Stimulated activated CD4-positive, alpha-beta T cell treated with anti-CD3 and anti-CD28 coated beads, Interleukin-12 subunit alpha, Interleukin-12 subunit beta, amount 100 ng/mL, for 48 hours (primary cell): ENCODE measurements at places on chromosomes 3 and 15.

DNA sequence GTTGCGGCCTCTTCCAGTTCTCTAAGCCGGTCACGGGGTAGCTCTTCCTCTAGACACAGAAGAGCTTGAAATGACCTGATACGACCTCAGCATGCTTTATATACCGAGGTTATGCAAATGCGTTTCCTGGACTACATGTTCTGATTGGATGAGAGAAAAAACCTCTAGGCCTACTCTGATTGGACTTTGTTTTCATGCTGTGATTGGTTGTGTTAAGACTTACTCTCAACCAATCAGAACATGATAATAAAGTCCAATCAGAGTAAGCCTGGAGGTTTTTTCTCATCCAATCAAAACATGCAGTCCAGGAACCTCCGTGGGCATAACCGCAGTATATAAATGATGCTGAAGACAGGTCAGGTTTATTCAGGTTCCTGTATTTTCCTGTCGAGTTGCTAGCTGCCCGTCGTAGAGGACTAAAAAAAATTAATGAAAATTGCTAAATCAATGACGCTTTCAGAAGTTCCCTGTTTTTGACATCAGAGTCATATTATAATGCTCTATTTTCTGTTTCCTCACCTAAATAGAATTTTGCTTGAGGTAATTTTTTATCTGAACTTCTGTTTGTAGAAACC lies 177.4 kb downstream of the POTEB3 start:
- no peak for DNase-seq

GRCh38 chr15:77470235-77470634 lies 49.5 kb downstream of the HMG20A start:
- DNase-seq = no peak

DNA sequence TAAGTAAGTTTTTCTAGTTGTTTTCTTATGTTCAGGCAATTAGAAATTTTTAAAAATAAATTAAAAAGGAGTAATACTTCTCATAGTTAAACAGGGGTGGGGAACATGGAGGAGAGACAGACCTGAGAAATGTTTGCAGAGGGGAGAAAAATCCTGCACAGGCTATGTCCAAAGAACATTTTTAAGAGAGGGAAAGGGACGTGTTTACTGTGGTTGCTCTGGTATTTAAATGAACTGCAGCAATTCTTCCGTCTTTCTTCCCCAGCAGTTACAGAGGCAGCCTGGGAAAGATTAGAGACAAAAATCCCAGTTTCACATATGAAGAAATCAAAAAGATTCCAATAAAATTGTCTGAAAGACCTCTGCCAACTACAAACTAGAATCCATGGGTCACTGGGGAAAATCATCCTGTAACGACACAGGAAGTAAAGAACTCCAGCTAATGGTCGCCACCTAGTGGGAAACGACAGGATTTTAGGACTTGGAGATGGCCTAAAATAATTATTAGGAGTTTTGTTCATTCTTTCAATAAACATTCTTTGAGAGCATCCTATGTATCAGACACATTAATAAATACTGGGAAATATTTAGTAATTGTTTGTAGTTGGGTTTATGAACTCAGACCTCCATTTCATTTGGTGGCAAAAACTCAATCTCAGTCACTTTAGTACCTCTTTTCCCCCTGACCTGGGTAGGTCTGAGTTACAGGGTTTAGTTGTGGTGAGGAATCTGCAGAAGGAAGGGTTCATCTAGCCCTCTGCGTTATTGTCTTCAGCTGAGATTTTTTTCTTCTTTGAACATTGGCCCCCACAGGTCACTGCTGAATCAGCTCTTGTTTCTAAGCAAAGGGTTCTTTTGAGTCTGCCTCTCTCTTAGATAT lies 69.9 kb upstream of the GOLIM4 start:
- DNase-seq = peak; percentile 20

- no peak for DNase-seq
Measured at GRCh38 chr3:27358372-27358771, 10.8 kb downstream of the NEK10 start.

DNA sequence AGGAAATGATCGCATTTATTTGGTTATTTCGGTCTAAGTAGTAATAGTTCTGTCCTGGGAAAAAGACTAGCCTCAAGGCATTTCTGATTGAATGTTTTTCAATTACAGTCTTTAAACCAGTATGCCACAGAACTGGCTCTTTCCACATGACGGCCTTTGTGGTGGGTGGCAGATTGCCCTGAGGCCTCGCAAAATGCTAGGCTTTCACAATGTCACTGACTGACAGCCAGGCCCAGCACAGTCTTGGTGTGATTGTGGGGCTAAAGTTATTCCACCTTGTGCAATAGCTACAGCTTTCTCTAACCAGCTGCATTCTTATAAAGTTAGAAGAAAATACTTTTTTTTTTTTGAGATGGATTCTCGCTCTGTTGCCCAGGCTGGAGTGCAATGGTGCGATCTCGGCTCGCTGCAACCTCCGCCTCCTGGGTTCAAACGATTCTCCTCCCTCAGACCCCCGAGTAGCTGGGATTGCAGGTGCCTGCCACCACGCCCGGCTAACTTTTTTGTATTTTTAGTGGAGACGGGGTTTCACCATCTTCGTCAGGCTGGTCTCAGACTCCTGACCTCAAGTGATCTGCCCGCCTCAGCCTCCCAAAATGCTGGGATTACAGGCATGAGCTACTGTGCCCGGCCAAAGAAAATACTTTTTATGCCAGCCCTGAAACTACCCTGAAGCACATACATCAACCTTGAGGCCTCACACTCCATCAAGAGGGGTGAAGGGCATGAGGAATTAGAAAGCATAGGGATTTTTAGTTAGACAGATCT lies 2.5 kb upstream of the ADIPOQ start:
- DNase-seq = no peak

GRCh38 chr15:62343397-62343796 lies 178.3 kb upstream of the C2CD4B start:
- DNase-seq = no peak

GRCh38 chr3:152334761-152335160 lies 66.0 kb downstream of the MBNL1 start:
- DNase-seq = no peak

DNA sequence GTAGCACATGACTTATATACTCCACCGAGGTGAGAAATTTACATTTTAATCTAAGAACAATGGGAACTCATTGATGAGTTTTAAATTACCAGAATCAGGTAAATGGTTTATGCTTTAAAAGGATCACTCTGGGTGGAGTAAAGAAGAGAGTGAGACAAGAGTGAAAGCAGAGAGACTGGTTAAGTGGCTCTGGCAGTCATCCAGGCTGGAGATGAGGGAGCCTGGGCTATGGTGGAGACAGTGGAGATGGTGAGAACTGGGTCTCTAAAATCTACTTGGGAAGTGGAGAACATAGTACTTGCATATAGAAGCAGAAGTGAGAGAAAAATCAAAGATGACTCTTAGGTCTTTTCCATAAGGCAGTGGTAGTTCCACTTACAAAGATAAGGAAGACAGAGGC lies 37.1 kb upstream of the SLC25A36 start:
- DNase-seq = no peak

- DNase-seq = no peak
Measured at GRCh38 chr3:86176445-86176784, 814.5 kb downstream of the VGLL3 start.

GRCh38 chr3:194034346-194035336 lies 101.3 kb upstream of the HES1 start:
- DNase-seq = no peak

DNA sequence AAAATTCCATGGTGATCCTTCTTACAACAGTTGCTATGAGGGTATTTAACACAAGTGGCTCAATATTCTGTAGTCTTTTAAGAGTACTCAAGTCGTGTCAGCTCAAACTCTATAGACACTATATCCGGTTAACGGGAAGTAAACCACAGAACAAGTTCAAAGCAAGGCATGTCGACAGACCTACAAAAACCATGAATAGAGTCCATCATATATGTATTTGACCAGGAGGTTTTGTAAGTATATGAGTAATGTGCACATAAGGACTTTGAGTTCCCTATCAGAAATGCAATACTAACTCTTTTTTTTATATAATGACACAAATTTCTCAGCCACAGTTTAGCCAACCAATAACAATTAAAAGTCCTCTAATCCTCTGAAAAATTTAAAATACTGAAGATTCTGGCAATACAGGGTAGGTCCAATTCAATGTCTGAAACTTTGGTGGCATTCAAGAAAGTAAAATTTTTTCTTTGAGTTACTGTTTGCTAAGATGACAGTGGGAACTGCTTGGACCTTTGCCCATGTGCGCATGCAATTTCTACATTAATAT lies 93.7 kb downstream of the NEK10 start:
- DNase-seq = no peak

GRCh38 chr15:67032608-67033007 lies 32.8 kb upstream of the SMAD3 start:
- no peak for DNase-seq

- no peak for DNase-seq
Measured at GRCh38 chr15:40591389-40591788, 2.7 kb upstream of the KNL1 start.

GRCh38 chr15:57354436-57355123 lies 21.7 kb upstream of the CGNL1 start:
- no peak for DNase-seq

DNA sequence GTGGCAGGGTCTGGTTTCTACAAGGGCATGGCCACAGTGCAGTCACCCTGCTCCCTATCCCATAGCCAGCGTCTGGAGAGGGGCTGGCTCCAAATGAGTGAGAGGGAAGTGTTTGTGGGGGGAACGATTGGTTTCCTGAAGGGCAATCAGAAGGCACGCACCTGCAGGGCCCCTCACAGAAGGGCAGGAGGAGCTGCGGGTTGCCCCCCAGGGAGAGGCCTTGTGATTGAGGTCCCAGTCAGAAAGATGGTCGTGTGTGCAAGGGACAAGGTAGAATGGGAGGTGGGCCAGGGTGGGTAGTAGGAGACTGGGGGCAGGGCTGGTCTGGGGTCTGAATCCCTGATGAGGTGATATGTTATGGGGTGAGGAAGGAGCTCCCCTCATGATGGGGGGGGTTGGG lies 35.8 kb downstream of the LIMD1 start:
- DNase-seq = no peak

GRCh38 chr15:69046781-69047180 lies 32.3 kb downstream of the NOX5 start:
- DNase-seq = no peak

DNA sequence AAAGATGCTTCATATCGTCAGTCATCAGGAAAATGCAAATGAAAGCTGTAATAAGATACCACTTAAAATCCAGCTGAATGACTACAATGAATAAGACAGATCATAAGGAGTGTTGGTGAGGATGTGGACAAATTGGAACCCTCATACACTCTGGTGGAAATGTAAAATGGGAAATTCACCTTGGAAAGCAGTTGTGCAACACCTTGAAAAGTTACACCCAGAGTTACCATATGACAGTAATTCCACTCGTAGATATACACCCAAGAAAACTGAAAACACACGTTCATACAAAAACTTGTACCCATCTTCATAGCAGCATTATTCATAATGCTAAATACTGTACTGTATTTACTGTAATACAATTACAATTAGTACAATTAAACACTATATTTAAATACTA lies 2.3 kb downstream of the TTC23 start:
- DNase-seq = no peak
